AG09309 (cell line): ENCODE measurements at places on chromosomes 6 and 20.
A peak's percentile ranks its signal among the peaks of the same experiment; 100 is the strongest.

DNA sequence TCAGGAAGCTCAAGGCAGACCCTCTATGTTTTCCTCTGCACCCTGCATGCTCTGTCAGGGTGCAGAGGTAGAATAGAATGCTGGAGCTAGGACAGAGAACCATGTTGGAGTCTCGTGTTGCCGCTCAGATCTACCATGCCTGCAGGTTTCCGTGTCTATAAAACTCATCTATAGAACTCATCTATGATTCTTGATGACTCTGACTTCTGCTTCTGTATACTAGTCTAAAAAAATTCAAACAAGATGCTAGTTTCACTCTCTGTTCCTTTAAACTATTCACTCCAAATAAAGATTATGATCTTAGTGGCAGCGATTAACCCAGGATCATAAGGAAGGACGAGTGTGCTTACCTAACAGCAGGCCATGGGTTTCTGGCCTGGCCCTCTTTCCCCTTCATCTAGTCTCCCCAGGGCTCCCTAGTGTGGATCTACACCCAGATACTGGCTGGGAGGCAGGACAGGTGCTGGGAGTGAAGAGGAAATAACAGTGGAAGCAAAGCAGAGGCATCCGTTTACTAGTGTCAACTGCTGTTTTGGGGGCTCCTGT, 162.7 kb upstream of the SUPT3H start:
- DNase-seq: no peak

DNA sequence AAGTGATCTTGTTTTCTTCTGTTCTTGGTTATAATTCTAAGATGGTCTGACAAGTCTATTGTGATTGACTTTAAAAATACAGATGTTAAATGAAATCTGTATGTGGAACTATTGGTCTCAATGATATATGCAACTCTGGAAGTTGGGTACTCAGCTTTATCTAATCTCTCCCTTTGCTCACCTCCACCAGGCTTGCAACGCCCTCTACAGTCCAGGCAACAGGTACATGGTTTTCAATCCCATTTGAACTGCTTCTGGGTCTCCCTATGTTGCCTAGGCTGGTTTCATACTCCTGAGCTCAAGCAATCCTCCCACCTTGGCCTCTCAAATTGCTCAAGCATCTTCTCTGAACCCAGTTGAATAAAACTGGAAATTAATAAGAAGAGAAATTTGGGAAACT, 25.6 kb upstream of the HLA-DQB1 start:
- DNase-seq: no peak

DNA sequence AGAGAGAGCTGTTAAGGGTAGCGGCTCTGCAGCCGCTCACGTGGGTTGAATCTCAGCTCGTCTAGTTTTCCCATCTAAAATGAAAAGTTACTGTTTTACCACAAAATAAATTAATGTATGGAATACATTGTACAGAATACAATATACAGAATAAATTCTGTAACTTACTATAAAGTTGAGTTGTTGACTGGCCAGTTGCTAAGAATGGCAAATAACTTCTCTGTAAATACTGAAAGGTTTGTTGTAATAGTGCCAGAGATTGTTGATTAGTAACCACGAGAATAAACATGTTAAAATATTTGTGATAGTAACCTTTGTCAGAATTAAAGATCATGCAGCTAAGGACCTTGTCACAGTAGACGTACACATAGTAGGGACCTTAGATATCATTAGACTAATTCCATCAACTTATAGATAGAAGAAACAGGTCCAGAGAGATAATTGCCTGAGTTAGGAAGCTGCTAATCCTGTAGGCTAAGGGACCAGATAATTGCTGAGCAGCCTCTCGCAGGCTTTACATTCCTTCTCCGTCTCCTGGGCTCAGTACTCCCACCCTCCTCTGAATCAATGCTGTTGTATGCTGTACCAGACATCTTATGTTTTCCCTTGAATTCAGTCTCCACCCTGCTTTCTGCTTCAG, 544 bp upstream of the NRM start:
- DNase-seq: no peak

DNA sequence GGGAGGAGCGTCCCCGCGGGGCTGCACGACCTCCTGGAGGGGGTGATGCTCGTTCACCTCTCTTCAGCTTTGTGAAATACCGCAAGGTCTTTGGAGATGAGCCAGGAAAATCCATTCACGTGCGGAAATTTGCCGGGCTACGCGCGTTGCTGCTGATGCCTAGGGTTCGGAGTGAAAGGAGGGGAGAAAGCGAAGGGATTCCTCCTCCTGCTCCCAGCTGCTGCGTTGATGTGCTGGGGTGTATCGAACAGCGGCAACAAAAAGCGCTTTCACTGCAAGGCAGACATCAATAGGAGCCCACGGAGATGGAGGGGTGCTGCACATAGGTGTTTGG, 391 bp upstream of the B3GAT2 start:
- no peak for DNase-seq

DNA sequence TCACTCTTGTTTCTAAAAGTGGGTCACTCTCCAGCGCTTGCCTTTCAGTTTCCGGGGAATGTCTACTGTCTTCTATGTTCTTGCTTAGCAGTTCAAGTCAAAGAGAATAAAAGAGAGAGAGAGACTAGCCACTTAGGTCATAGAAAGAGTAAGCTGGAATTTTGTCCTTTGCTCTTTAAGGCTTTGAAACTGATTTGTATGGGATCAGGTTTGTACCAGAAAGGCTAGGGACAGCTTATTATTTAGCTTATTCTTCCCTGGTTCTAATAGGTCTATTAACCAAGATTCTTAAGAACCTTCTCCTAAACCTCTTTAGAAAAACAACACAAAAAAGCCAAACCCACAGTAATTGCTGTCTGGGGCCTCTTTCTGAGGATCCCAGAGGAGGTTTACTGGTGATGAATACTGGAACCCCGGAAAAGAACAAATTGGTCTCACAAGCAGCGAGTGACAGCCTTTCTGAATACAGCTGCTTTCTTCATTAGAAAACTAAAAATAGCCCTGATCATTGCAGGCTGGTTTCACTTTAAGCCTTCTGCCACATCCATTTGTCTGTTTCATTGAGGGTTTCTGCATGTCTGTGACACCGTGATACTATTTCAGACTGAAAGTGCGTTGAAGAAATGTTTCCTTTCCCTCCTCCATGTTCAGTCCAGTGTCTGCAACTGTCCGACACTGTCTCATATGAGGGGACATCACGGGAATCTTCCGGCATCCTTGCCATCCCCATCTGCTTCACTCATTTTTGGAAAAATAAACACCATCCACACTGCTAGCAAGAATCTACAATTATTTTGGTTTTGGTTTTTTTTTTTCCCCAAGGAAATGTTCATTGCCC, 75.1 kb upstream of the ATXN1 start:
- DNase-seq: no peak

DNA sequence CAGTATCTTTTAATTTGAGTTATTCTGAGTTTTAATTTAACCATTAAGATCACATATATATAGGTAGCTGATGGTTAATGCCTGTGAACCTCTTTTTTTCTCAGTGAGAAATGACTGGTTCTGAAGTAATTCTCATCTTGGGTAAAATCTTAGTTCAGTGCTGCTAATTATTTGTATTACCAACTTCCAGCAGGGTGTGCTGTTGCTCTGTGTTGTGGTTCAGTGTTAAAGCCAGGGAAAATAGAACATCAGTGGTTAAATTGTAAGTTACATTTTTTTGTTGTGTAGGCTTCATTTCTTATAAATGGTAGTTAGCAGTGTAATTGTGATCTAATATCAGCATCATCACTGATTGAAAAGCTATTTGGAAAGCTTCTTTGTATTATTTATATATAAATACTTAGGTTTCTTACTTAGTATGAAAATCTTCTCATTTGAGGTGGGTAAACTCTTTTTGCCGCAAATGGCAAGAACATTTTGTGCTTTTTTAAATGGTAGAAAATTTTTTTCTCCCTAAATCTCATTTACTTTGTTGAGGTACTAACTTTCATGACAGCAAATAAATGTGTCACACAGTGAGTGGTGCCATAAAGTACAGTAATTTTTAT, 43.7 kb downstream of the CDC5L start:
- peak; percentile 39 for DNase-seq

- no peak for DNase-seq
Observed at GRCh38 chr6:72863131-72863530, 241.3 kb downstream of the KCNQ5 start.

- DNase-seq: no peak
Observed at GRCh38 chr6:15434823-15435380, 189.0 kb downstream of the JARID2 start.

- DNase-seq: no peak
Observed at GRCh38 chr6:2579241-2579761, 171.4 kb downstream of the MYLK4 start.

DNA sequence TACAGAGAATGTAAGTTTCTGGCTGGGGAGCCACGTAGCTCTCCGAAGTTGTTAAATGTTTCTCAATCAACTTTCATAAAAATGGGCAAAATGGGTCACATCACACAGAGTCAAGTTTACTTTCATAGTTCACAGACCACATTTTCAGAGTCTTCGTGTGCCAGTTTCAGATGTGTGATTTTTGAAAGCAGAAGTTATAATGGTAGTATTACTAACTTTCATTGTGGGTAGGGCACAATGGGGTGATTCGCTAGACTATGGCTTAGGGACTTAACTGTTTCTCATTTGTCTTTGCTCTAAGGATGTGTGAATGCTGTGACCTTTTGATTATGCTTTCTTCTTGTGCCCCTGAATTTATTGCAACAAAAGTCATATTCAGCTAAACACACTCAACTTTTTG, 109.0 kb upstream of the SUPT3H start:
- DNase-seq: no peak

- no peak for DNase-seq
Observed at GRCh38 chr6:151630387-151630786, 136.6 kb downstream of the CCDC170 start.

DNA sequence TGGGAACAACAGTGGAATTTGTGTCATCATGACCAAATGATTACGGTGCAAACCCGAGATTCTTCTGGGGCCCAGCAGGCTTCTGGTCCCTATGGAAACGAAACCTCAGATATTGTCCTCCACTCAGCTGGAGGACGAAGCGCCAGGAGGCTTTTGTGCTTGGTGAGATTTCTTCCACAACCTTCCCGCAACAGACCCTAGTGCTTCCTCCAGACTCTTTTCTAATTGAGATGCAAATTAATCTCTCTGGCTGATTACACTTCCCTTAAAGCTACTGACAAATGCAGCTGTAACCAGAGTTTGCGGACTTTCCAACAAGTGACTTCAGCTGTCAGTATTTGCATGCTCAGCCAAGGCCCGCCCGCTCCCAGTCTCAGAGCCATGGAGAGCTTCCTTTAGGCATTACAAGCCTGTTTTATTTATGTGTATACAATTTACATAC, 96.0 kb downstream of the INSM1 start:
- no peak for DNase-seq

DNA sequence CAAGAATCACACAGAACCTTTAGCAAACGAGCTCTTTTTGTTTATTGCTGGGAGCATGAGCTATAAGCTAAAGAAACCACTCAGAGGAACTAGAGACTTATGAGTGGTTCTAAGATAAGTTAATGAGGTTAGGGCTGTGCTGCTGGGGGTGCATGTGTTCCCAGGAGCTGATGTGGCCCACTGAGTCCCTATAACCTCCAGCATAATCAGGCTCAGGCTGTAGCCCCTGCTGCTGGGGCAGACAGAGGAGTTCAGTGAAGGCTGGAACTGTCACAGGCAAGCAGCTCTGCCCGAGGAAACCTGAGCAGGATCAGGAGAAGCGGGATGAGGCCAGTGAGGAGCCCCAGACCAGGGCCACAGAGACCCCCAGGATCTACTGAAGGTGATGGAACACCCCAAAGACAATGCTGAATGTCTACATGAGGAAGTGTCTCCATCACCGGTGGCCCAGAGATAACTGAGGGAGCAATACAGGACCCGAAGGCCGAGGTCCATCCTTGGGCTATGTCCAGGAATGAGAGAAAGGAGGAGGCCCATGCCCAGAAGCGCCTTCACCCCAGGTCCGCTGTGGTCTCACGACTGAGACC, 17.3 kb downstream of the TUBB2B start:
- DNase-seq: no peak

- peak; percentile 89 for DNase-seq
Observed at GRCh38 chr20:17843246-17844132, 125.1 kb downstream of the SNX5 start.

DNA sequence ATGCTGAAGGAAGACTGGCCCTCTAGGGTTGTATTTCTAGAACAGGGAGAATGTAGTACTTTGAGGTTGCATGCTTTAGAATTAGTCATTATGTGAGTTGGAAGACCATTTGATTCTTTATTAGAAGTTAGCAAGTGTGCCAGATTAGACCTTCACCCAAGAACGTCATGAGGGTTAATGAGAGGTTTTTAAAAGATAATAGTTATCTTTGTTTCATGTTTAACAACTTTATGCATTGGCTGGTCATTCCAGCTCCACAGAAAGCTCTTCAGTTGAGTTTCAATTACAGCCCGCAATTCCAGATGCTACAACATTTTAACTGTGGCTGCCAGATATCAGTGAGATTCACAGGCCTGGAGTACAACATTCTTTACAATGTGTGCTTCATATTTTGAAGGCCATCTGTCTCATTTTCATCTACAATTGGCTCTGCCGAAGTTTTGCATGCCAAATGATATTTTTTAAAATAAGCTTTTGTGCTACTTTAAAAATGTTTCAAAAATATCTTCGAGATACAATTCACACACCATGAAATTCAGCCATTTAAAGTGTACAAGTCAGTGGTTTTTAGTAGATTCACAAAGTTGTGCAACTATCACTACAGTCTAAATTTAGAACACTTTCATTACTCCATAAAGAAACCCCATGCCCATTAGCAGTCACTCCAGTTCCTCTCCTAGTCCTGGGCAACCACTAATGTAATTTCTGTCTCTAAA, 61.1 kb upstream of the FBXO30 start:
- DNase-seq: no peak

DNA sequence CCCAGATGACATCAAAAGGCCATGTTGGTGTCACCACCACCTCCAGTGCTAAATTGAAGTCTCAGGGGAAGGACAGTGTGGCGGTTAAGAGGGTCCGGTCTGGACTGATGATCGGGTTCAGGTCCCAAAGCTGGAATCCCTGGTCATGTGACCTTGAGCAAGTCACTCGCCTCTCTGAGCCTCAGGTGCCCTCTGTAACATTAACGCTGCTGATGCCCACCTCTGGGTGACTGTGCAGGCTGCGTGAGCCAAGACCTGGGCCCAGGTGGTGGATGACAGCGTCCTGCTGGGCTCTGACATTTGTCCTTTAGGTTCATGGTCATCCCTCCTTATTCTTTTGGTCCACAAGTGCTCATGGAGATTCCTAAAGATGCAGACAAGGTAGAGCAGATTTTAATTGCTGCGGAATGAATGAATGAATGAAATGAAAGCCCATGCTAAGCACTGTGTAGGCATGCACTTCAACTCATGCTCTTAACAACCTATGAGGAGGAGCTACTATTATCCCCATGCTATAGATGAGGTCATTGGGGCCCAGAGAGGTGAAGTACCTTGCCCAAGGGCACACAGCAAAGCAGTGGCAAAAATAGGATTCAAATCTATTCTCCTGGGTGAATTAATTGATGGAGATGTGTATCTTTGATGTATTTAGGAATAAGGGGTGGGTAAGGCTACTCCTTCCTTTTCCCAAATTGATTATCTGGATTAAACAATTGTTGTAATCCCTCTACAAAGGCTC, 649 bp upstream of the BPIFB1 start:
- no peak for DNase-seq

- DNase-seq: no peak
Observed at GRCh38 chr6:2378046-2378657, 132.7 kb upstream of the GMDS start.
